HAP-1 (cell line): ENCODE measurements at places on chromosomes 5 and 9.

GRCh38 chr9:118529210-118529609, 825.0 kb downstream of the TLR4 start:
- no peak for DNase-seq

- DNase-seq = no peak
These were observed 274.7 kb downstream of the CETN3 start for GRCh38 chr5:90134892-90135291.

- DNase-seq = no peak
These were observed 21.4 kb downstream of the KIF2A start for GRCh38 chr5:62327138-62328053.

DNA sequence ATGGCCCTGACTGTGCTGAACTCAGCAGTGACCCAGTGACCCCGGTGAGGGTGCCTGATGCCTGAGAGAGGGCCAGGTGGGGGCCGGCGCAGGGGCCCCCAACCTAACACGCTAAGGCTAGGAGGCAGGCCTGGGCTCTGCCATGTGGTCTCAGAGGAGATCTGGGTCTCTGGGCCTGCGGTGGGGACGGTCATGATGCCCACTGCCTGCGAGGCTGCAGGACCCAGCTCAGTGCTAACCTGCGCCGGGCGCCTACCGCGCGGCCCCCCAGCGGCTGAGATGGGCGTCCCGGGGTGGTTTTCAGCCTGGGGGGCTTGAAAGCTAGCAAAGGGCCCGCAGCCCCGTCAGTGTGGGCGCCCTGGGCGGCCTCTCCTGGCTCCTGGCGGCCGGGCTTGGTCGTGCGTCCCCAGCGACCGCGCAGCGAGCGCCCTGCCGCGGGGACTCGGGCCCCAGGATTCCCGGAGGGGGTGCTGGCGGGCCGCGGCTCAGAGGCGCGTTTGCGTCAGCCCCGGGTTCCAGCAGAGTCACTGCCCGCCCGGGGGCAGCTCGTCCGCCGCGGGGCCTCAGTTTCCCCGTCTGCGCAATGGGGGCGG, 2.5 kb downstream of the EGFL7 start:
- DNase-seq = no peak

DNA sequence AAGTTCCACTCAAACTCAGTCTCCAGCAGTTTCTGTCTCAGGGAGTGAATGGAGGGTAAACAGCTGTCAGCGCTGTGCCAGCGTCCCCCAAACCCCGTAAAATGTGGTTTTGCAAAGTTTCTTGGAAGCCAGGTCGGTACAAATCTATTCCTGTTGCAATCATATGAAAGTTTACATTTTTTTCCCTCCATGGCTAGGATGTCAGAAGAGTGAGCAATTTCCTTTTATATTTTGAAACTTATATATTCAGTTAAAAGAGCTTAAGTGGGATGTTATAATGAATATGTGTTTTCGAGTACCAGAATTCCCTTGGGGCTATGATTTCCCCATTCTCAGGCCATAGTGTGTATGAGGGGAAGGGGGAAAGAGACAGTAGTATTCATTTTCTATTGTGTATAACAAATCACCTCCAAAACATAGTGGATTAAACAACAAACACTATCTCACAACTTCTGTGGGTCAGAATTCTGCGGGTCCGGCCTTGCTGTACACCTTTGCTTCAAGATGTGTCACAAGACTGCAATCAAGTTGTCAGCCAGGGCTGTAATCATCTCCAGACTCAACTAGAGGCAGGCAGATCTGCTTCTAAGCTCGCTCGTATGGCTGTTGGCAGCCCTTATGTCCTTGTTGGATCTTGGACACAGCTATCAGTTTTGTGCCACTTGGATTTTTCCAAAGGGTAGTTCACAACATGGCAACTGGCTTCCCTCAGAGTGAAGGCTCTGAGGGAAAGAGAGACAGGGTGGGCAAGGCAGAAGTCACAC, 107.4 kb downstream of the SNX18 start:
- no peak for DNase-seq

DNA sequence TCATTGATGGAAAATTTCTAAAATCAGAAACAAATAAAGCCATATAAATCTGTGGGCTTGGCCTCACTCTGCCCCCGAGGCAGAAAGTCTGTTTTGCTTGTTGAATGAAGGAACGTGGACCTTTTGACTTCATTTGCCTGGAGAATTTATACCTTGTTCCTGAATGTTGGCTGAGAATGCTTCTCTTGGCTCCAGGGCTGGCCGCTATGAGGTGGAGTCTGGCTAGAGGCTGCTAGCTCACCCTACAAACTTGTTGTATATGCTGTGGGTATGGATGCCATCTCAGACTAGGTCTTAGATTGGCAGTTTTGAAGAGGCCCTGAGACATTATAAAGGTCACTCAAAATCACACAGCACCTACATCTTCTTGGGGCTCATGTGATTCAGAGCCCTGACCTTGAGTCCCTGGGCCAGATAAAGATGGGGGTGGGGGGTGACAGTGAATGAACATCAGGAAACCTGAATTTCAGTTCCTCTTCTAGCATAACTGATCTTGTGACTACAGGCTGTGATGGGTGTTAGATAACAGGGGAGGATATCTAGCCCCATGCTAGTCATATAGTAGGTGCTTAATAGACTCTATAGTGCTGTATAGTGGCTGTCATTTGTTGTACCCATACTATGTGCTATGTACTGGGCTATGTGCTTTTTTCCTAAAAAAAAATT, 2.8 kb downstream of the GM2A start:
- no peak for DNase-seq

DNA sequence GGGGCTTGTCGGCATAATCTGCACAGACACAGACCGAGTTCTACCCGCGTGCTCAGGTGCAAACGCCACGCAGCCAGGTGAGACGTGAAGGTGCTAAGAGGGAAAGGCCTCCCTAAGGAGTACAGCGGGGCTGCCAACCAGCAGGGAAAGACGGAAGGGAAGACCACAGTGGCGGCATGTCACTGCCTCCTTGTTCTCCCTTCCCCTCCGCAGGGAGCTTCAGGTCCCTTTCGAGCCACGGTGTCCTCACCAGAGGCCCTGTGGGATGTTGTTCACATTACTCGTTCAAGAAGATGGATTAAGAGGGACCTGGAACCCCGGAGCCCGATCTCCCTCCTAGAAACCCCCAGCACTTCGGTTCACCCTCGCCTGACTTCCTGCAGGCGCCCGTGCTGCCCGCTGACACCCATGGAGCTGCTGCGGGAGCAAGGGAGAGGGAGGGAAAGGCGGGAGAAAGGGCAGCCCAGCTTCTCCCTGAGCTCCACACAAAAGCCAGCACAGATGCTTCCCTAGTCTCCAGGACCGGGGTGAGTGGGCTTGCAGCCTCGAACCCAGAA, 686 bp downstream of the BRD9 start:
- DNase-seq = peak; percentile 4

DNA sequence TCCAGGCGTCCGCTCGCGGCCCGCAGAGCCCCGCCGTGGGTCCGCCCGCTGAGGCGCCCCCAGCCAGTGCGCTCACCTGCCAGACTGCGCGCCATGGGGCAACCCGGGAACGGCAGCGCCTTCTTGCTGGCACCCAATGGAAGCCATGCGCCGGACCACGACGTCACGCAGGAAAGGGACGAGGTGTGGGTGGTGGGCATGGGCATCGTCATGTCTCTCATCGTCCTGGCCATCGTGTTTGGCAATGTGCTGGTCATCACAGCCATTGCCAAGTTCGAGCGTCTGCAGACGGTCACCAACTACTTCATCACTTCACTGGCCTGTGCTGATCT, 294 bp downstream of the ADRB2 start:
- DNase-seq = no peak

DNA sequence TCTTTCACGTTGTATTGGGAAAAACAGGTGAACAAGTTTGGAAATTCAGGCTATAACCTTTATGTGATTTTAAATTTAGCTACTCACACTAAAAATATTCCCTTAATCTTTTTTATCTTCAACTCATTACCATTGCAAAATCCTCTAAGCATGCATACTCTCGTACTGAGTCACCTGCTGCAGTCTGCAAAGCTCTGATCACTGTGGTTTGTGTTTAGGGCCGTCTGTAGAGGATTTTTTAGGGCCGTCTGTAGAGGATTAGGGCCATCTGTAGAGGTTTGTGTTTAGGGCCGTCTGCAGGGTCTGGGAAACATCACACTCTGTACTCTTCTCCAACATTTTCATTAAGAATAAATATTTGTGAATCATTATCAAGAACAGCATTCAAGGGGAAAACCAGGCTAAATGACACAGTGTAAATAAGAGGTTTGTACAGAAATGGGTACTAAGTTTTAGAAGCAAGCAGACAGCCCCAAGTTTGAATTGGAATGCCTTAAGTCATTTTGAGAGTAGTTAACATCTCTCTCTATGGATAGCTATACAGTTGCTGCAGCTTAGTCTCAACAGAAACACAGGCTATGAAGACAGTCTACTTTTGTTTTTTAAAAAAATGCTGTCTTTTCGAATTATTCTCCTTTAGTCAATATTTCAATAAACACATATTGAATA, 155.0 kb upstream of the TSLP start:
- DNase-seq = no peak

DNA sequence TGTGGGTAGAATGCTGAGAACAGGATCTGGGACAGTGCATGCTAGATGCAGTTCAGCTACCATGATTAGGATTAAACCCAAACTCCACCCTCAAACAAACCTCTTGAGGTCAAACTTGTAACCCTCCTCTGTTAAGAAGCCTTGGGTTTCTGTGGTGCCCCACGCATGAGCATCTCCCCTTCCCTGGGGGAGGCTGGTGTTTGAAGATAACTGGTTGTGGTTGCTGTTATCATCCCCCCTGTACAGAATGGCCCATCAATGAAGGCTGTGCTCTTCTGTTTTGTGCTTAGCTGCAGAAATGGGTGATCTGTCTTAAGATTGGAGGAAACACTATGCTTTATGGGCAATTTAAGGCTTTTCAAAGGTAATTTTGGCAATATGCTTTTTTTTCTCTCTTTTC, 4.4 kb upstream of the DAB2IP start:
- no peak for DNase-seq

GRCh38 chr5:77983482-77984199, 207.5 kb upstream of the TBCA start:
- no peak for DNase-seq

- DNase-seq = peak; percentile 40
These were observed 943 bp downstream of the NOP16 start for GRCh38 chr5:176387384-176387925.

GRCh38 chr9:105150991-105151685, 93.3 kb upstream of the SLC44A1 start:
- no peak for DNase-seq

DNA sequence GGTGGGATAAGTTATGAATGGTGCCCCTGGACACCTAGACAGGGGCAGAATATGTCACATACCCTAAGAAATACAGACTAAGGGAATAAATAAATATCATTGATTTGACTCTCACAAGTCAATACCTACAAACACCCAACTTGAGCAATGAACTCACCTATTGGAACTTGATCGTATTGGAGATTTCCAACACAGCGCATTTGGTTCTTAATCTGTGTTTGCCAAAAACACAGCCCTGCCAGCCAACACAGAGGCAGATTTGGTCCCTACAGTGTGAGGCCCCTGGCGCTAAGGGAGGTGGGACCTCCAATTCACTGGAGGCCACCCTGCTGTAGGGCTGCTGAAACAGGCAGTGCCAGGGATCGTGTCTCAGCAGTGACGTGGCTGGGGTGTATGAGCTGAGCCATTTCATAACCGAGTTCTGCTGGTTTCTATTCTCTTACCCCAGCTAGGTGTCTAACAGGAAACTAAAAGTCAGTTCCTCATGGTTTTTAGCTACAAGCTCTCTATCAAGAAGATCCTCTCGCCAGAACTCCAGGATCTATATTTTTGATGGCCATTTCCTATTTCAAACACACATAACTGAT, 84.5 kb downstream of the SLC1A1 start:
- DNase-seq = no peak

- DNase-seq = no peak
These were observed 516.1 kb downstream of the EFNA5 start for GRCh38 chr5:107154593-107154992.

DNA sequence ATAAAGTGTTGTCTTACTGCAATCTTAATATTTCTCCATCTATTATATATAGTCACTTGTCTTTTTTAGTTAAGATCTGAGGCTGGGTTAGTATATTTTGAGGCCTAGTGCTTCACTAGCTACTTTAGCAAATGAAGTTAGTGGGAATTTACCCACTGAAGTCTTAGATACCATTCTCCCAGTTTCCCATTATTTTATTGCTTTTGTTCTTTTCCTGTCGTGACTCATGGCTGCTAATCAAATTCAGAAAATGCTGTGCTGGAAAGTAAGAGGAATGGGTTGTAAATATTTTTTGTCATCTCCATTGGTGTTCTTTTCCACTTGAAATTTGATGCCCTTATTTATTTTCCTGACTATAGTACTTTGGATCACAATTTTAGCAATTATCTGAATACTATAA, 14.2 kb downstream of the TCERG1 start:
- no peak for DNase-seq

DNA sequence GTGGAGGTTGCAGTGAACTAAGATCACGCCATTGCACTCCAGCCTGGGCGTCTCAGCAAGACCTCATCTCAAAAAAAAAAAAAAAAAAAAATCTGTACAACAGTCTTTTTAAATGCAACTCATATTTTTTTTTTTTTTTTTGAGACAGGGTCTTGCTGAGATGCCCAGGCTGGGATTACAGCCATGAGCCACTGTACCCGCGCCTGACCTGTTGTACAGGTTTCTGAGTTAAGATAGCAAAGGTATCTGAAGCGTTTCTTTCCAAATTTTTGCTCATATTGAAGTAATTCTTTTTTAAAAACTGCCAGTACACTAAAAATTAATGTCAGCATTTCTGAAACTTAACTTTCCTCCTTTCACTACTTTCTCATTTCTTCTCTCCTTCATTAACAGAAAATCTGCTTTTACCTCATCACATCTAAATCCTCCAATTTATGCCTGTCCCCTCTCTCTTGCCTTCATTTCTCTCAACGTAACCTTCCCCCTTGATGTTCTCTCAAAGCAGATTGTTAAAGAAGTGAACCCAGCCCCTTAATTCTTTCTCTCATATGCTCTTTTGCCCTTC, 3.3 kb upstream of the SNX24 start:
- DNase-seq = no peak
